Choroid plexus epithelial cell (primary cell): ENCODE measurements at places on chromosomes 2 and 18.

GRCh38 chr2:66813525-66813924, 378.6 kb downstream of the MEIS1 start:
- DNase-seq: peak; percentile 38

GRCh38 chr18:44096016-44096415, 584.7 kb upstream of the SETBP1 start:
- DNase-seq: peak; percentile 8

- peak; percentile 23 for DNase-seq
Observed at GRCh38 chr2:130328710-130329109, 14.0 kb upstream of the IMP4 start.

- no peak for DNase-seq
Observed at GRCh38 chr2:31217465-31218200, at the start of gene CAPN14. TSS of gene CAPN14 (minus strand) at chr2:31217515. CDS start at chr2:31205447, 12,068 bp downstream.

- DNase-seq: no peak
Observed at GRCh38 chr2:8568543-8569302, 113.1 kb upstream of the ID2 start.

DNA sequence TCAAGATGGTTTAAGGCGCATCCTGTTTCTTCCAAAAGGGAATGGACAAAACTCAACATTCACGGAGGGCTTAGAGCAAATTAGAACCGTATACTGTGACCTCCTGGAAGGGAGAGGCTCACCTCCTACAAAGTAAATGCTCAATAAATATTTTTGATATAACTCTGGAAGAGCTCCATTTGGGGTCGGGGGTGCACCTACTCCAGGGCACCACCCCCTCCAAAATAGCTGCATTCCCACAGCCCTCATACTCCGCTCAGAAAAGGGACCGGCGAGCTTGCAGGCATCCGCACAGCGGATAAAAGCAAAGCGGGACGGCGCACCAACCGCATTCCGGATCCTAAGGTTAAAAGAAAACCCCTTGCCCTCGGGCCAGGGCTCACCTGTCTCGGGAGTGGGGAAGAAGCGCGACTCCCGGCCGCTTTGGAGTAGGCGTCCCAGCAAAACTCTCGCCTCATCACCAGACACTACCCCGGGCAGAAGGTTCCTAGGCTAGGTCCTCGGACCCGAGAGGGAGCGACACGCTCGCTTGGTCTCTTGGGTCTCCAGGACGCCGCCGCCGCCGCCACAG, 378 bp downstream of the WDPCP start:
- DNase-seq: peak; percentile 16

GRCh38 chr2:24930768-24931167, 10.7 kb upstream of the ADCY3 start:
- peak; percentile 38 for DNase-seq

DNA sequence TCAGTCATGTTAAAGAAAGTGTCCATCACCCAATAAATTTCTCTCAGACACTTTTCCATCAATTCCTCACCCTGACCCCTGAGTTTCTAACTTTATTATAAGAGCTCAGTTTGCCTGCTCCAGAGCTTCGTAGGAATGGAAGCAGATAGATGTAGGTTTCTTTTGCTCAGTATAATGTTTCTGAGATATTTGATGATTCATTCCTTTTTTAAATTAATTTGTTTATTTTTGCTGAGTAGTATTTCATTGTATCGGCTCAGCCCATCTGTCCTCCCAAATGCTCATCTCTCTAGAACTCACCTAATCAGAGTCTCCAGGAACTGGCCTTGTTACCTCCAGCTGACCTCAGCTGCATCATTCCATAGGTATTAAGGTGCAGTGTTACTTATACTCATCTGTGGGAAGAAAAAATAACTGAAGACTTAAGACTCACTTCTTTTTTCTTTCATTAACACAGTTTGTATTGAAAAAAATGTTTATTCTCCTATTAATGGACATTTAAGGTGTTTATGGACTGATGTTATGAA, 11.9 kb upstream of the BCL2L11 start:
- DNase-seq: no peak

DNA sequence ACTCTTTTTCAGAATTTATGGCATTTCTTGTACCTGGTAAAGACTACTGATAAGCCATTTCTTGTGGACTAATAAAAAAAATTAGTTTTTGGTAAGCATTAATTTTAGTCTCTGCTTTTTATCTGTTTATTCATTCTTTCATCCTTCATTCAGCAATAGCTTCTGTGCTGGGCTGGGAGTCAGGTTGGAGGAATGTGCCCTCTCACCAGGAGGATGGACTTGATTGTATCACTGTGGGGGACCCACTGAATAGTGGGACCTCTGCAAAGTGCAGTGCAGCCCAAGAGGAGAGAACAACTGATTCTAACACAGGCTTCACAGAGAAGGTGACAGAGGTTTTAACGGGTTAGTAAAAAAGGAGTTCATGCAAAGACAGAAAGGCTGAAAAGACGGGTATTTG, 39.1 kb downstream of the CDC42EP3 start:
- DNase-seq: peak; percentile 62

- DNase-seq: no peak
Observed at GRCh38 chr2:20468549-20469500, 22.0 kb downstream of the RHOB start.

GRCh38 chr2:15983496-15983895, 43.1 kb downstream of the MYCN start:
- DNase-seq: no peak

- no peak for DNase-seq
Observed at GRCh38 chr2:235945608-235946140, 222.5 kb downstream of the GBX2 start.

GRCh38 chr2:239209783-239210182, 191.0 kb downstream of the HDAC4 start:
- no peak for DNase-seq

DNA sequence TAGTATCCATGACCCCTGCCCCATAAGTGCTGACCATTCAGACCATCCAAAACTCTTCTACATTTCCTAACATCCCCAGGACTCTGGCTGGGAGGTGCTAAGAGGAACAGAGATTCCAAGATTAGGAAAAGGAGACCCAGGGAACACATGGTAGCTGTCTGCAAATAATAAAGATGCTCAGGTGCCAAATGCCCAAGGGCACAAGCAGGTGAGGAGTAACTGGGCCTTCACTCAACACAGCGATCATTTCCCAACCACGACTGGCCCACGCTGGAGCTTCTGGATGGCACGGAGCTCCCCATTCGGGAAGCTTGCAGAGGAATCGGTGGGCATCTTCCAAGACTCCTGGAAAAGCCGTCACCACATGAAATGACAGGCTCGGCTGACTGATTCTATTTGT, 255.9 kb upstream of the SMIM21 start:
- no peak for DNase-seq
